Kidney (tissue), 22 donors: ENCODE measurements at places on chromosomes 3 and 15. TPM values are rescaled to one million over a fixed set of nuclear protein-coding genes. Genes with fewer than 3 reads are reported as not detected.
A peak's percentile ranks its signal among the peaks of the same experiment; 100 is the strongest.

- no peaks in the 10 kb centered on the region for H3K27me3 ChIP-seq
- H3K4me1 ChIP-seq: no peaks in the 10 kb centered on the region
- H3K4me3 ChIP-seq: no peak overlapping the region
- H3K36me3 ChIP-seq: no peaks in the 10 kb centered on the region
These were observed 4.4 kb downstream of the NUSAP1 start for GRCh38 chr15:41337047-41337446.

Gene SEMA7A
- polyA plus RNA-seq: 2.8 TPM

- DNase-seq: peak; percentile 81
- H3K27me3 ChIP-seq: no peaks in the 10 kb centered on the region
- peaks cover 21% of the 10 kb centered on the region for H3K36me3 ChIP-seq
- H3K27ac ChIP-seq: no peak overlapping the region
These were observed 12.0 kb downstream of the MRPL46 start for GRCh38 chr15:88454867-88455810.

GRCh38 chr3:22724420-22724819 lies 478.7 kb upstream of the UBE2E2 start:
- H3K27me3 ChIP-seq: no peaks in the 10 kb centered on the region
- no peaks in the 10 kb centered on the region for H3K36me3 ChIP-seq
- no peak for DNase-seq
- H3K4me3 ChIP-seq: no peak overlapping the region
- H3K4me1 ChIP-seq: no peaks in the 10 kb centered on the region

Gene SPPL2A
- polyA plus RNA-seq: 53.3 TPM

GRCh38 chr3:150077107-150077506 lies 106.4 kb upstream of the PFN2 start:
- DNase-seq: no peak
- no peak overlapping the region for H3K4me3 ChIP-seq
- H3K36me3 ChIP-seq: no peaks in the 10 kb centered on the region
- no peaks in the 10 kb centered on the region for H3K4me1 ChIP-seq

GRCh38 chr15:58440158-58440910 lies 8.5 kb downstream of the LIPC start:
- H3K4me1 ChIP-seq: peaks cover 6% of the 10 kb centered on the region
- no peaks in the 10 kb centered on the region for H3K36me3 ChIP-seq
- no peak overlapping the region for H3K4me3 ChIP-seq
- no peaks in the 10 kb centered on the region for H3K27me3 ChIP-seq
- H3K27ac ChIP-seq: peak overlapping the region; percentile 86

DNA sequence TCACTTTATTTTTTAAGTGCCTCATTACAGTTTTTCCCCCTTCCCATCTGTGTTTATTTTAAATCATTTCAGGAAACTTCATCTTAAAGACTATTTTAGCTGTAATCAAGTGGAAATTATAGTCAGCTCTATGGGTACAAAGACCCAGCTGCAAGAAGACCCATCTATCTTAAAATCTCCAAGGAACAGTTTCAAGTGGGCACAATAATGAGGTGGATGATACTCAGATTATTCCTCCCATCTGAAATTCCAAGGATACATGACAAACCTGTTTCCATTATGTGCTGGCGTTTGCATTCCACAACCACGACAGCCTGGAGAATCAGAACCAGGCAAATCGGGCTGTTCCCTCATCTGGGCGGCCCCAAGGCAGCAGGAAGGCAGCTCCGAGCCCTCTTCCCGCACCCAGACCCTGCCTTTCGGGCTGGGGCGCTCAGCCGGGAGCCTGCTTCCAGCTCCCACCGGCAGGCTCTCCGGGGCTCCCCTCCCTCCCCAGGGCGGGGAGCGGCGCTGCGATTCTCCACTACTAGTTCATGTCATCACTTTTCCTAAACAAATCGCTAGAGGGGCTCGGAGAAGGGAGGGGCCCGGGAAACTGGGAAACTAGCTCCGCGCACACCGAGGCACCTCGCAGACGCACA lies at the start of gene MGLL:
MGLL (minus strand) TSS at position 475 of the 641 bp plus-strand sequence; CDS start at position 278, 197 bp downstream.
- H3K4me1 ChIP-seq: peaks cover 21% of the 10 kb centered on the region
- no peaks in the 10 kb centered on the region for H3K36me3 ChIP-seq
- H3K4me3 ChIP-seq: peak within 1 kb of the TSS; percentile 47
- peak within 1 kb of the TSS; percentile 32 for H3K27ac ChIP-seq
- H3K27me3 ChIP-seq: no peaks in the 10 kb centered on the region

- H3K4me1 ChIP-seq: no peaks in the 10 kb centered on the region
- H3K27me3 ChIP-seq: no peaks in the 10 kb centered on the region
- H3K36me3 ChIP-seq: no peaks in the 10 kb centered on the region
- H3K4me3 ChIP-seq: no peak overlapping the region
These were observed 59.5 kb upstream of the STRIT1 start for GRCh38 chr3:155352900-155353490.

DNA sequence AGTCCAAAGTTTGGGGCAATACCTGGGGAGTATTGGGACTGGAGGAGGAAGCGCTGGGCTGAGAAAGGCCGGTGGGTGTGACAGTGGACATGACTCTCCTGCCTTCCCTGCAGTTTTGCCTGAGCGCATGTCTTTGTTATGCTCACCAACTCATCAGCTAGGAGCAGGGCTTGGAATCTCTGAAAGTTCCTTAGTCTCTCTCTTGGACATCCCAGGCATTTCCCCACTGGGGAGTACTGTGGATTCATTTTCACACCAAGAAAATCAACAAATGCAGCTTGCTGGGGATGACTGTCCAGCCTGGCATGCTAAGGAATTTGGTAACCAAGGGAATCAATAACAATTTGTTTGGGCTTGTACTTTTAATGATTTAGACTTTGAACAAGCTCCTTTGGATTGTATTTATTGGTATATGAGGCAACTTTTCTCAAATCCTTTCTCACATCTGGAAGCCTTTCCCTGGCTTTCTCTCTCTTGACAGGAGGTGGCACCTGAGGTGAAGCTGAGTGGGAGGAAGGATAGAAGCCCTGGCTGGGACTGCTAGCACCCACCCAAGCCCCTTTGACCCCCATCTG lies 48.5 kb upstream of the CHST2 start:
- no peak for DNase-seq
- H3K27me3 ChIP-seq: no peaks in the 10 kb centered on the region
- H3K4me3 ChIP-seq: no peak overlapping the region
- H3K4me1 ChIP-seq: no peaks in the 10 kb centered on the region

Gene SEMA3G
- polyA plus RNA-seq: 28.2 TPM

DNA sequence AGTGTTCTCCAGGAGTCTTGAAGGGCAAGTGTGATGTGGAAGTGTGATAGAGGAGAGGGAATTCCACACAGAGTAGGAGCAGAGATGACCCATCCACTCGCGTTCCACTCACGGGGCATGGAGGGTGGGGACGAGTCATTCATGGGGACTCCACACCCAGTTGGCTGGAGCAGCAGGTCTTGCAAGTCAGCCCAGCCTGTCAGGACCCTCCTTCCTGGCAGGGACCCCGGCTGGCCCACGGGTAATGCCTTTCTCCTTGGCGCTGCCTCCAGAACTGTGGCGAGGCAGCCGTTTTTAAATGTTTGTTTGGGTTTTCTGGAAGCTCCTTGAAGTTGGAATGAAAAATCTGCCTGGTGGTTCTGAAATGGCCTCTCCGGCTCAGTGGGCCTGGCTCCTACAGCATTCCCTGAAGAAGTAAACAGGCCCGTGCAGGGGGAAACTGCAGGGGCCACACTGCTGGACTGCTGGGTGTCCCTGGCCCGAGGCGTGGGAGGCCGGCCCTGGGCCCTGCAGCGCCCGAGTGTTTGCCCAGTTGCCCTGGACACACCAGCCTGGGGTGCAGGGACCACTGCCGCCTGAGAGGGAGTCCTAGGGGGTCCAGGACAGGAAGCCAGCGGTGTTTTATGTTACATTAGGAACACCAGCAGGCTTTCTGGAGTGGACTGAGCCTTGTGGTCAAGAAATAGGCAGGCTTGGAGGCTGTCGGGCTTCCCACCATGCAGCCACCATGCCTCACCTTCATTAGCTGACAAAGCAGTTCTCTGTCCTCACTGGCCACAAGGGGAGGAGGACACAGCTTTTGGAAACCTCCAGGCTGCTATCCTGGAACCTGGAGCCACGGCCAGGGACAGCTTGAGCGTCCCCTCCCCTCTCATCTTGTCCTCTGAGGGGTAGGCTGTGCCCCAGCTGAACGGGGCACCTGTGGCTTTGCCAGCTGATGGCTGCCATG lies 61.3 kb downstream of the CEMIP start:
- no peak overlapping the region for H3K27ac ChIP-seq
- H3K36me3 ChIP-seq: no peaks in the 10 kb centered on the region
- no peak overlapping the region for H3K4me3 ChIP-seq
- H3K4me1 ChIP-seq: no peaks in the 10 kb centered on the region
- no peak for DNase-seq

Gene DUOX1
- polyA plus RNA-seq: 0.26 TPM

Gene CLDN11
- 1.6 TPM for polyA plus RNA-seq

Gene SLC51B
- polyA plus RNA-seq: 40.9 TPM

DNA sequence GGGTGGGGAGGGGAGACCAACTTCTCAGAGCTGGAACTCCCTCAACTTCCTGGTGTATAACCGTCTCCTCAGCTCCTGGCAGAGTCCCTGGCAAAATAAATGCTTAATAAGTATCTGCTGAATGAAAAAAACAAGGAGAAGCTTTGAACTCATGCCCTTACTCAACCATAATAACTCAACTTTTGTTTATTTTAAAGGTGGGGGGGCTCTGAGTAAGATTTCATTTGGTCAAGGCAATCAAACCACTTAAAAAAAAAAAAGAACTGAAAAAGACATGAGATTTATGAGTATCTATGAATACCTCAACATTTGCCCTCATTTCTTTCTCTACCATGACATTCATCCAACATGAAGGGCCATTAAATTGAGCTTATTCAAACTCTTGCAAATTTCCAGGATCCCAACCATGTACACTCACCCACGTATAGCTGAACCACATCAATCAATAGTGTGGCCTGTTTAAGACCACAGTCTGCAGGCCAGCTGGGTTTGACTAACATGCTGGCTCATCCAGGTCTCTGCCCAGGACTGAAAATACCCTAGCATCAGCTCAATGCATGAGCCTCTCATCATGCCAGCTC lies 157.9 kb downstream of the FOXP1 start:
- no peak for DNase-seq
- no peaks in the 10 kb centered on the region for H3K27me3 ChIP-seq
- H3K27ac ChIP-seq: no peak overlapping the region
- peaks cover 11% of the 10 kb centered on the region for H3K4me1 ChIP-seq
- no peaks in the 10 kb centered on the region for H3K36me3 ChIP-seq
